ENCODE measurements at places on chromosomes 2 and 18.

DNA sequence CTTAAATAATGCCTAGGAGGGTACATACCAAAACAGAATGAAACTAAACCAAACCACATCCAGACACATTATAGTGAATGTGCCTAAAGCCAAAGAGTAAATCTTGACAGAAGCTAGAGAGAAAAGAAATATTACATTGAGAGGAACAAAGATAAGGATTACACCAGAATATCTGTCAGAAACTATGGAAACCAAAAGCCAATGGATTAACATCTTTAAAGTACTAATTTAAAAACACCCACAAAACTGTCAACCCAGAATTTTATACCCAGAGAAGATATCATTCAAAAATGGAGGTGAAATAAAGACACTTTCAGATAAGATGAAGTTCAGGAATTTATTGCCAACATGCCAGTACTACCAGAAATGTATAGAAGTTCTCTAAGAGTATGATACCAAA is 198.5 kb upstream of the ZEB2 start:
- no peak for DNase-seq

- DNase-seq: no peak
Observed at GRCh38 chr2:29966266-29966665, 44.9 kb upstream of the ALK start.

DNA sequence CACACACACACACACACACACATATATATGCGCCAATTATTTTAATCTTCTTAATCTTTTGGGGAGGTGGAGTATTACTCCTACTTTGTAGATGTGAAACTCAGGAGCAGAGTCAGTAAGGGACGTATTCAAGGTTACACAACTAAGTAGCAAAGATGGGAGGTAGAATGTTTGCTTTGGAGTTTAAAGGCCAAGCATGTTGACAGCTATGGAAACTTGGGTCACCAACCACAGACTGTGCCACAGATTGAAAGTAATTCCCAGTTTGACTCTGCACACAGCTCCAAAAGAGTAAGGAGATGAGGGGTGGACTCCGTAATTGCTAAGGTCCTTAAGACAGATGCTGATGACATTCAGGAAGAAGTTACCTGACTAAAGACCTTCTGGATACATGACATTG is 124.8 kb upstream of the ITGB6 start:
- DNase-seq: no peak

DNA sequence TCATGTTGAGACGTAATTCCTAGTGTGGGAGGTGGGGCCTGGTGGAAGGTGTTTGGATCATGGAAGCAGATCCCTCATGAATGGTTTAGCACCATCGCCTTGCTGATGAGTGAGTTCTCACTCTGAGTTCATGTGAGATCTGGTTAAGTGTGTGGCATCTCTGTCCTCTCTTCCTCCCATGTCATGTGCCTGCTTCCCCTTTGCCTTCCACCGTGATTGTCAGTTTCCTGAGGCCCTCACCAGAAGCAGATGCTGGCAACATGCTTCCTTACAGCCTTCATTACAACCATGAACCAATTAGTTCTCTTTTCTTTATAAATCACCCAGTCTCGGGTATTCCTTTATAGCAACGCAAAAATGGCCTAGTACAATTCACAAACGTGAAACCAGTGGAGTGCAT is 14.6 kb upstream of the MCM6 start:
- DNase-seq: no peak

DNA sequence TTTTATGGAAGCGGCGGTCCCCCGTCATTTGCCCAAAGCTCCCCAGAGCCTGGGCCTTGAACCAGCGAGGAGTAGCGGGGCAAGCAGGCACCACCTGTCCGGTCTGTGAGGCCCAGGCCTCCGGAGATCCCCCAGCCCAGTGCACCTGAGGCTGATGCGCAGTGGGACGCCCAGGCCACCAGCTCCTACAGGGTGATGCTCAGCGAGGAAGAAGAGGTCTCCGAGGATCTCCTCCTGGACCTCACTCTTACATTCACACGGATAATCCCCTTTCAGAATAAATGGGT is 220.2 kb downstream of the NDUFA10 start:
- DNase-seq: no peak

GRCh38 chr2:159200498-159200897 is 86.0 kb downstream of the WDSUB1 start:
- DNase-seq: no peak
